ENCODE measurements at places on chromosomes 6 and 20.

- no peak for DNase-seq
Observed at GRCh38 chr6:45677381-45678284, 299.9 kb upstream of the SUPT3H start.

- no peak for DNase-seq
Observed at GRCh38 chr20:31934491-31934890, 17.4 kb downstream of the PDRG1 start.

- no peak for DNase-seq
Observed at GRCh38 chr20:46368902-46369268, 37.5 kb downstream of the ELMO2 start.

DNA sequence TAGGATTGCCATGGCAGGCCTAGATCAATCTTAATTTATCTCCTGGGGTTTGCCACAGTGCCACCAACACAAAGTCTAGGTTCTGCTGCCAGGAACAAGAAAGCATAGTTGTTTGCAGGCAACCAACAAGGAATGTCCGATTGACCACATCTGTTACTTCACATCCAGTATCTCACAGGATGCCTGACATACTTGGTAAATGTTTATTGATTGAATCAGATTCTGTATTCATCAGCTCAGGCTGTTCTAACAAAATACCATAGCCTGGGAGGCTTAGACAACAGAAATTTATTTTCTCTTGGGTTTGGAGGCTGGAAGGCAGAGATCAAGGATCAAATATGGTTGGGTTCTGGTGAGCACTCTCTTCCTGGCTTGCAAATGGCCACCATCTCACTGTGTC, 26.3 kb upstream of the MC3R start:
- DNase-seq = no peak

- no peak for DNase-seq
Observed at GRCh38 chr6:111727802-111728201, 122.1 kb upstream of the TRAF3IP2 start.

DNA sequence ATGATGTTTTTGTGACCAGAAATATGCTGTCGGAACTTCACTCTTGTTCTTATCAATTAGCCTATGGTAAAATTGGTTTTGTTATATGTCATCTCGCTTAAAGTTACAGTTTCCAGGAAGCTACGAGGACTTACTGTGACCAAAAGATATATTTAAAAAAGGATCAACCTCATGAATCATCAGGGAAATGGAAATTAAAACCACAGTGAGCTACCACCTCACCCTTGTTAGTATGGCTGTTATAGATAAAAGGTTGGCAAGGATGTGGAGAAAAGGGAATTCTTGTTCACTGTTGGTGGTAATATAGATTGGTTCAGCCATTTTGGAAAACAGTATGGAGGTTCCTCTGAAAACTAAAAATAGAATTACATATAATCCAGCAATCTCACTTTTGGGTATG, 14.3 kb upstream of the INSM1 start:
- no peak for DNase-seq

DNA sequence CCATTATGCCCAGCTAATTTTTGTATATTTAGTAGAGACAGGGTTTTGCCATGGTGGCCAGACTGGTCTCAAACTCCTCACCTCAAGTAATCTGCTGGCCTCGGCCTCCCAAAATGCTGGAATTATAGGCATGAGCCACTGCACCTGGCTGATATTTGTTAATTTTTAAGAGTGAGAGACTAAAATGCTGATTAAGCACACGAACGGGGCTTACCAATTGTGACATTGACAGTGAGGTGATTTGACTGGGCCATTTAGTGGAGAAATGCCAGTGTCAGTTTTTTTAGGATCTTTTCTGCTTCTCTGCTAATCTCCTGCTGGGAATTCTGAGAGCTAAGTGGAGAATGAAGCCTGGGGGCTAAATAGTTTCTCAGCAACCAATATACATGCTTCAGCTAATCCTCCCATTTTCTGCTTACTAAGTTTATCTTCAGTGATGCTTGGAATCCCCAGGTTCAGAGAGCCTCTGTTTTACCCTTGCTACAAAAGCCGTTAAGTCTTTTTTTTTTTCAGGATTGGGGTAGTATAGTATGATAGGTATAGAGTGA, 9.8 kb upstream of the DEFB123 start:
- no peak for DNase-seq

DNA sequence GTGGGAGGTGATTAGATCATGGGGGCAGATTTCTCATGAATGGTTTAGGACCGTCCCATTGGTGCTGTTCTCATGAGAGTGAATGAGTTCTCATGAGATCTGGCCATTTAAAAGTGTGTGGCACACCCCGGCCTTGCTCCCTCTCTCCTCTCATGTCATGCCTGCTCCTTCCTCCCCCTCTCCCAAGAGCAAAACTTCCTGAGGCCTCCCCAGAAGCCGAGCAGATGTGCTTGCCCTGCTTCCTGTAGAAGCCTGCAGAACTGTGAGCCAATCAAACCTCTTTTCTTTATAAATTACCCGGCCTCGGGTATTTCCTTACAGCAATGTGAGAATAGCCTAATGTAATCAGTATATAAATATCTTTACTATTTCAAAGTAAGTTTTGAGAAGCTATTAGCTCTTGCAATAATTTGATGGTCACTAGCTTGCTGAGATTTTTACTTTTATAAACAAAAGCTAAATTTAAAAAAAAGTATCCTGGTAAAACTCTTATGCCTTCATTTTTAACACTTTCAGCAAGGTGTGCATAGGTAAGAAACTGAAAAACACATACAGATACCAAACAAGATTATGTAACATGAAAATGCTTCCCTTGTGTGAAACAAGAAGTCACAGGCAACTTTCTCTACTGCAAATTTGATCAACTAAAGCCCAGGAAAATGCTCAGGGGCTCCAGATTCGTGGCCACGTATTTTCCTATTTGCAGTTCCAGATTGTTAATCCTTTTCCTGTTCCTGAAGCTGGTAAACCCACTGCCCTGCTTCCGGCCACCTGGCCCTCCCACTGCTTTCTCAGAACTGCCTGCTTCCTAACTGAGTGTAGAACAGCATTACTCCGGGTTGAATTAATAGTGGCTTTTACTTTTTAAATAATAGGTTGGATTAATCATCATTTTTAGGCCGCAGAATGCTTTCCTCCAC, 395.1 kb upstream of the CNR1 start:
- DNase-seq = no peak

- no peak for DNase-seq
Observed at GRCh38 chr6:45478240-45478639, 100.5 kb upstream of the SUPT3H start.

DNA sequence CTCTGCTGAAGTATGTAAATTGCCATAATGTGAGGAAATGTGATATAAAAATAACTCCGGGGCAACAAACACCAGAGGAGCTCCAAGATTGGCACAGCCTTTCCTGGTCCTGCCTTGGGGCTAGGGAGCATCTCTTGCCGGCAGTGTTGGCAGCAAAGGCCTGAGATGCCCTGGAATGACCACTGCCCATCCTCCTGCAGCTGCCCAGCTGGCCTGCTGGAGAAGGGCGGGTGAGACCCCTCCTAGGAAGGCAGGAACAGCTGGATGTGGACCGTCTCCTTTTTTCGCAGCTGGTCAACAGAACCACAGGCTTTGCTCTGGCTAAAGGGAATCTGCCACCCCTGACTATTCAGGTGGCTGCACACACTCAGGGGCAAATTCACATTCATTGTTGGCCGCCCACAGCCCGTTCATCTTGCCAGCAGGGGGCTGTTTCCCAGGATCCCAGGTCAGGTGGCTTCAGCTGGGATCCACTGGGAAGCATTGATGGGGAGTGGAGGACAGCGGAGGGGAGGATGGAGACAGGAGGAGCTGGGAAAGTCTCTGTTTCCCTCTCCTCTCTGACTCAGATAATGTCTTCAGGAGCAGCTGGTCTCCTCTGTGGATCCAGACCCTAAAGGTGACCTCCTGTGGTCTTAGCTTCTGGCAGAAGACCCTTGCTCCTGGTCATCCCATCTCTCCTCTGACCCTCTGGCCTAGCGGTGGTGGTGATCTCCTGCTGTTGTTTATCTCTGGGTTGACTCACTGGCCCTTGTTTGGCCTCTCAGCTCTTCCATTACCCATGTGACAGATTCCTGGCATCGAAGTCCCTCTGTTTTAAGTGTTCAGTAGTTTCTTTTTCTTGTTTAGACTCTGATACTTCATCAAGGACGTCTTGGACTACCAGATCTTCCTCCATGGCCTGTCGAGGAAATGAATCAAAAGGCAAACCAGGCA, 336.7 kb downstream of the DHX35 start:
- DNase-seq = no peak
